ENCODE measurements at places on chromosomes 2 and 18.
A peak's percentile ranks its signal among the peaks of the same experiment; 100 is the strongest.

DNA sequence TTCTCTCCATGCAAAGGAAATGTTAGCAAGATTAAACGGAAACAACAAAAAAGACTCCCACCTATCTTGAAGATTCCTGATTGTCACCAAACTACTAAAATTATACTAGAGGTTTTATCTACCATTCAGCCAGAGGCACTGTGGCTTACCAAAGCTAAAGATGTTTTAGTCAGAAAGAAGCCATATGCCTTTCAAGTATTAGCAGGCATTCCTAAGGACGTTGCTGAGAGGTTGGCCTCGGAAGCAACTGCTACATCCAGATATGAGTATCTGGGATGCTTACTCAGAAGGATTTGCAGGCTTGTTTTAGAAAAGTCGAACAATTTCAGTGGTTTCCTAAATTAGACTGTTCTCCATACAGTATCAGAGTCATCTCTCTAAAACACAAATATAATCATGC lies 88.3 kb upstream of the UBE2E3 start:
- H3K4me3 ChIP-seq: no peak overlapping the region
- DNase-seq: no peak
- no peaks in the 10 kb centered on the region for H3K4me1 ChIP-seq
- no peaks in the 10 kb centered on the region for H3K27me3 ChIP-seq

GRCh38 chr2:45168711-45169338 lies 159.6 kb upstream of the SIX2 start:
- peaks cover 94% of the 10 kb centered on the region for H3K27me3 ChIP-seq
- no peaks in the 10 kb centered on the region for H3K36me3 ChIP-seq
- H3K4me1 ChIP-seq: no peaks in the 10 kb centered on the region

DNA sequence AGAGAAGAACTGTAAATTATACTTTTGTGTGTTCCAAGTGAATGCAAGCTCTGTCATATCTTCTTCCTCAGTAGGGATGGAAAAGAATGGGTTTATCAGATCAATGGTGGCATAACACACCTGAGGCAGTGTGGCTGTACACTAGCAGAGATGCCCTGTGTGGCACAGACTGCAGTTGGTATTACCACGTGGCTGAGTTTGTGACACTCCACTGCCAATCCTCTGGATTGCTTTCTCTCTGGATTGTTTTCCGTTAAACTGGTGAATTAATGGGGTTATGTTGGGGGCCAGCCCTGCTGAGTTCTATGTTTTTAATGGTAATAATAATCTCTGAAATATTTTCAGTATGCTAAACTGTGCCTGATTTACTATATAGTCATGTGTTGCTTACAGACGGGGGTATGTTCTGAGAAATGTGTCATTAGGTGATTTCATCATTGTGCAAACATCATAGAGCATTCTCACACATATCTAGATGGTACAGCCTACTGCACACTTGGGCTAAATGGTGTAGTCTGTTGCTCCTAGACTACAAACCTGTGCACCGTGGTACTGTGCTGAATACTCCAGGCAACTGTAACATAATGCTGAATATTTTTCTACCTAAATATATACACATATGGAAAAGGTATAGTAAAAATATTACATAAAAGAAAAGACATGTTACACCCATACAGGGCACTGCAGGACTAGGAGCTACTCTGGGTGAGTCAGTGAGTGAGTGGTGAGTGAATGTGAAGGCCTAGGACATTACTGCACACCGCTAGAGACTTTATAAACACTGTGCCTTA lies 84.7 kb upstream of the ST6GAL2 start:
- H3K27me3 ChIP-seq: no peaks in the 10 kb centered on the region
- no peak for DNase-seq
- no peak overlapping the region for H3K4me3 ChIP-seq
- no peaks in the 10 kb centered on the region for H3K36me3 ChIP-seq

DNA sequence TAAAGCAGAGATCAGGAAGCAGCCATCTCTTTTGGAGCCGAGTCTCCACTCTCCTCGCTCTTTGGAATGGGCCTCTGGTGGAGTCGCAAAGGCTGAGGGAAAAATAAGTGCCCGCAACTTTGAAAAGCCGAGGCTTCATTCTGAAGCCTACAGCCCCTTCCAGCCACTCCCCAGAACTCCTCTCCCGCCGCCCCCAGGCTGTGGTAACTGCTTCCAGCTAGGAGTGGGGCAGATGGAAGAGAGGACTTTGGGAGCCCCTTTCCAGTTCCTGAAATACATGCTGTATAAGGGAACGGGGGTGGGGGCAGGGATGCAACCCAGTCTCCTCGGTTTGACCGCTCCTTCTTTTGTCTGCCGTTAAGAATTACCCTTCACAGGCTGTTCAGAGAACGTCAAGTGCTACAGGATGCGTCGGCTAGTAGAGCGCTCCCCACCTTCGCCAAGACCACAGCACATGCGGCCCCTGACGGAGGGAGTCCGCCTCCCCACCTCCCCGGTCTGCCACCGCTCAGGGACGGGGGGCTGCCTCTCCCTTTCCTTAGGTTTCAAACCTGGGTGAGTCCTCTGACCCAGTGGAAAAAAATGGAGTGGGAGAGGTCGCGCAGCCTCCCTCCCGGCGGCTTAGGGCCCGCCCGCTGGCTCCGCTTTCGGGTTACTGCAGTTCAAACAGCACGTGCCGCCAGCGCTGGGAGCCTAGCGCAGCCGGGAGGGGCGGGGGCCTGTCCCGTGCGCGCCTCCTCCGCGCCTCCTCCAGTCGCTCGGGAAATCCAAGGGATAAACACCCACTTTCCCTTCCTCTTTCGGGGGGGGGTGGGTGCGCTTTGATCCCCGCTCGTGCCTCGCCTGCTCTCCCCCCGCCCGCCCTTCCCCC lies 4.9 kb downstream of the CYP26B1 start:
- peaks cover 68% of the 10 kb centered on the region for H3K4me1 ChIP-seq
- peak; percentile 69 for DNase-seq
- H3K27me3 ChIP-seq: peaks cover 57% of the 10 kb centered on the region
- H3K27ac ChIP-seq: peak overlapping the region; percentile 39
- no peak overlapping the region for H3K4me3 ChIP-seq
